ENCODE measurements at places on chromosomes 11 and 22.

- no peak for DNase-seq
Measured at GRCh38 chr11:34613552-34614056, 7.3 kb upstream of the EHF start.

DNA sequence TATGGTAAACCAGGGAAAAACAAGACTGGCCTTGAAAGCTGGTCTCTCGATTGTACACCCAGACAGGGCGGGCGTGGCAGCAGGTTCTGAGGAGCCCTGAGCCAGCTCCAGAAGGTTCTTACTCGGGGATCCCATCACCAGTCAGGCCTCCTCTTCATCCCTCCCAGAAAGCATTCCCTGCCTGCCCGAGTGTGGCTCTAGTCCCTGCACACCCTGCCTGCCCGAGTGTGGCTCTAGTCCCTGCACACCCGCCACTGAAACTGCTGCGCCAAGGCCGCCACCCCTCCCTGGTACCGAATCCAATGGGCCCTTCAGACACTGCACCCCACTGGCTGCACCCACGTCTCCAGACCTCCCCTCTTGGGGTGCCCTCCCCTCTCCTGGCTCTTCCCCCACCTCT is 30.1 kb downstream of the KIAA0930 start:
- no peak for DNase-seq

DNA sequence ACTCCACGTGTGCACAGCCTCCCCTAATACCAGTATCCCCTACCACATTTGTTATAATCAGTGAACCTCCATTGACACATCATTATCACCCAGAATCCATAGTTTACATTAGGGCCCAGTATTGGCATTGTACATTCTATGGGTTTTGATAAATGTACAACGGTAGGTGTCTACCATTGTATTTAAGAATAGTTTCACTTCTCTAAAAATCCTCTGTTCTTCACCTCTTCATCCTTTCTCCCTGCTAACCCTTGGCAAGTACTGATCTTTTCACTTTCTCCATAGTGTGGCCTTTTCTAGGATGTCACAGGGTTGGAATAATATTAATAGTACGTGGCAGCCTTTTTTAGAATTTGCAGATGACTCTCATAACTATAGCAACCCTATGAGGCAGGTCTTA is 353.8 kb downstream of the DDX10 start:
- no peak for DNase-seq

GRCh38 chr11:35621620-35622019 is 3.4 kb downstream of the FJX1 start:
- no peak for DNase-seq

- no peak for DNase-seq
Measured at GRCh38 chr11:129747071-129747470, 68.6 kb upstream of the TMEM45B start.

GRCh38 chr11:111976767-111977145 is 39.6 kb downstream of the DIXDC1 start:
- DNase-seq, result no peak

DNA sequence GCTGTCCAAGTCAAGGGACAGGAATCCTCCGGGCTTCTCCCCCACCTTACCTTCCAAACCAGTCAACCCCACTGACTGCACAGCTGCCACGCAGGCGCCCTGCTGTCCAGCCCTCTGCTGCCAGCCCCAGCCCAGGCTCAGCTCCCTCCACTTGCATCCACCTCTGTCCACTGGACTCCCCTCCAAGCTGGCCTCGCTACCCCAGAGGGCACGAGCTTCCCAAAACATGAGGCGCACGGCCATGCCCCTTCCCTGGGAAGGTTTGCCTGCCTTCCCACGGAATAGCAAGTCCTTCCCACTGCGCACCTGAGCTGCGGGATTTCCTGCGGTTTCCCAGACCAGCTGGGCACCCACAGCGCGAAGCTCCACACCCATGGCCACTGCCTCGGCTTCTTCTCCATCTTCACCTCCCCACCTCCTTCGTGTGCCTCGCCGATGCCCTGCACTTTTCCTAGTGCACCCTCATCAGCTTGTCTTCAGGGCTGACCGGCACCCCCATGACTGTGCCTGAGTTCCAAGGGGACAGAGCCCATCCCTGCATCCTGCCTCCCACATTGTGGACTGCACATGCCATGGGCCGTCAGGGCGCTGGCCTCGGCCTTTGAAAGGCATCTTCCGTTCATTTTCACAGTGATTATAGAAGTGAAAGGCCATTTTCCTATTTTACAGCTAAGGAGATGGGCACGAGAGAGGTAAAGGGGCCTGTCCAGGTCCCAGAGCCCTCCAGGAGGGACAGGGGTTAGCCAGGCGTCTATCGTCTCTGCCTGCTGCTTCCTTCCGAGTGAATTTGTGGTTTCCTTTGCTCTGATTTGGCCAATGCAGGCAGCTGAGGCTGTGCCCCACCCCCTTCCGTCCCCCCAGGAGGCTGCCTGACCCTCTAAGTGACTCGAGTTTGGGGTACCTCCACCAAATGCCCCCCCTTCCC is 16.4 kb downstream of the IFITM10 start:
- no peak for DNase-seq

- no peak for DNase-seq
Measured at GRCh38 chr11:113789675-113790320, 10.2 kb downstream of the CLDN25 start.

DNA sequence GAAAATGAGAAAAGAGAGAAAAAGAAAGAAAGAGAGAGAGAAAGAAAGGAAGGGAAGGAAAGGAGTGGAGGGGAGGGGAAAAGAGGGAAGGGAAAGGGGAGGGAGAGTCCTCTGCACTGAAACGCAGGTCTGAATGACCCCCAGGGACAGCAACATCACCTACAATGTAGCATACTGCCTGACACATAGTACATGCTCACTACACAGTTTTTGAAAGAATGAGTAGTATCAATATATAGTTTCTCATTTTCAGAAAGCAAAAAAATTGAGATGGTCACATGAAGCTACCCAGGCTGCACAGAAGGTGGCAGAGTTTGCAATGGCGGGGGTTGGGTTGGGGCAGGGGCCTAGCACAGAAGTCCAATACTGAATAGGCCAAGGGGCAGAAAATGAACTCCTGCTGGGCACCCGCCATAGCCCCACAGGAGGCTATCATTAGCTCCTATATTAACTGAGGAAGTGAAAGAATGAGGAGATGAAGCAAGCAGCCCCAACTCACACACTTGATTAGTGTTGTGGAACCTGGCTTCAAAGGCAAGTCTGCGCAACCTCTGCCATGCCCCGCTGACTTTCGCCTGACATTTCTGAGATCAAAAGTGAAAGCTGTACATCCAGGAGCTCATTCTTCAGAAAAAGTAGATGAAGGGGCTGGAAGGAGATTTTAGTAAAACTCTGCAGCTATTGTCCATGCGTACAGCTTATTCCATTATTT is 241.2 kb upstream of the SYN3 start:
- DNase-seq, result no peak

- DNase-seq, result no peak
Measured at GRCh38 chr11:17385926-17386325, 2.5 kb downstream of the KCNJ11 start.

DNA sequence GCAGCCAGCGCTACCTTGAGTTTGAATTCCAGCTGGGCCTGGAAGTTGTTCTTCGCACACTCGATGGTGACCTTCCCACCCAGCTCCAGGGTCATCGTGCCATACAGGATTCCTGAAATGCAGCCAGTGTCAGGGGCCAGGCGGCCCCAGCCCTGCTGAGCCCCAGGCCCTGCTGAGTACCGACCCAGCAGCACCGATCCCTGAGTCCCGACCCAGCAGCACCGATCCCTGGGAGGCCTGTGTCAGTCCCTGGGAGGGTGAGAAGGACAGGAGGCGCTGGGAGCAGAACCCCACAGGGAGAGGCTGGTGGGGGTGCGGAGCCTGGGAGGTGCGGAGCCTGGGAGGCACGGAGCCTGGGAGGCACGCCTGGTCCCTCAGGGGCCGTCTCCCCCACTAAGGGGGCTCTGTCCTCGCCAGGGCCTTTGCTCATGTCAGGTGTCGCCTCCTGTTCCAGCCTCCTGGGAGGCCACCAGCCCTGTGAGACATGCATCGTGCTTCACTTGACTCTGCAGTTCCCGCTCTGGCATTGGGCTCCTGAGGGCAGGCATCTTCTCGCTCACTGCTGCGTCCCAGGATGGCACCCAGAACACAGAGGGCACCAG is 37.1 kb upstream of the CARS1 start:
- no peak for DNase-seq

Data from amygdala (tissue), 56 donors.